ENCODE measurements at places on chromosomes 11 and 22.
A peak's percentile ranks its signal among the peaks of the same experiment; 100 is the strongest.

- no peak for DNase-seq
These were observed 12.4 kb downstream of the P4HA3 start for GRCh38 chr11:74299015-74299414.

- no peak for DNase-seq
These were observed 29.6 kb upstream of the SNX19 start for GRCh38 chr11:130945896-130946295.

DNA sequence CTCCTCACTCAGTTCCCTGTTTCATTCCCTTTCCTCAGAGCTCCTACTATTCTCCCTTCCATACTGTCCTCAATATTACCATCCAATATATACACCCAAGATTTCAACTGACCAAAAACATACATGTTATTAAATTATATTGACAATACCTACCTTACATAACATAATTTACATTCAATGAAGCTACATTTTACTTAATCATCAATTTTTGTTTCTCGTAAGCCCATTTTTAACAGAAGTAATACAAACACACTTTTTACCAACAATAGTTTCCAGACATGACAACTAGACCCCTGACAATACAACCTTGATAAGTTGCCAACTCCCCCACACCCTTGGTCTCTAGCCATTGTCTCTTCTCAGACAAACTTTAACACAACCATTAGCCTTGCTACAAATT lies 145.8 kb upstream of the DDI1 start:
- no peak for DNase-seq

GRCh38 chr11:30483056-30483455 lies 103.1 kb downstream of the MPPED2 start:
- DNase-seq = no peak

DNA sequence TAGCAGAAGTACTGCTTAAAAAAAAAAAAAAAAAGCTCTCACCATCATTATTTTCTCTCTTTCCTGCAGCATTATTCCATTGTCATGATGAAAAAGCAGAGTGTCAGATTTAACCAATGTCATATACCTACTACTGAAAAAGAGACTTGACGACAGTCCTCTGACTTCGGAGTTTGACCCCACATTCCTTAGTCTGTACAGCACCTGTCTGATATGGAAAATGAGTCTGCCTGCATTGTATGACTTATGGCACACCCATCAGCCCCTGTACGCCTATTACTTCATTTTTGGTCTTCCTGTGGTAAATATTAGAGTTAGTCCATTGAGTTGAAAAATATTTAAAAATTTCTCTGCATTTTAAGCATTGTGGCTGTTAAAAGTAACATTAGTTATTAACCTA lies 54.5 kb upstream of the NOX4 start:
- no peak for DNase-seq

- DNase-seq = no peak
These were observed 35.1 kb downstream of the LINC01488 start for GRCh38 chr11:69516526-69516925.

DNA sequence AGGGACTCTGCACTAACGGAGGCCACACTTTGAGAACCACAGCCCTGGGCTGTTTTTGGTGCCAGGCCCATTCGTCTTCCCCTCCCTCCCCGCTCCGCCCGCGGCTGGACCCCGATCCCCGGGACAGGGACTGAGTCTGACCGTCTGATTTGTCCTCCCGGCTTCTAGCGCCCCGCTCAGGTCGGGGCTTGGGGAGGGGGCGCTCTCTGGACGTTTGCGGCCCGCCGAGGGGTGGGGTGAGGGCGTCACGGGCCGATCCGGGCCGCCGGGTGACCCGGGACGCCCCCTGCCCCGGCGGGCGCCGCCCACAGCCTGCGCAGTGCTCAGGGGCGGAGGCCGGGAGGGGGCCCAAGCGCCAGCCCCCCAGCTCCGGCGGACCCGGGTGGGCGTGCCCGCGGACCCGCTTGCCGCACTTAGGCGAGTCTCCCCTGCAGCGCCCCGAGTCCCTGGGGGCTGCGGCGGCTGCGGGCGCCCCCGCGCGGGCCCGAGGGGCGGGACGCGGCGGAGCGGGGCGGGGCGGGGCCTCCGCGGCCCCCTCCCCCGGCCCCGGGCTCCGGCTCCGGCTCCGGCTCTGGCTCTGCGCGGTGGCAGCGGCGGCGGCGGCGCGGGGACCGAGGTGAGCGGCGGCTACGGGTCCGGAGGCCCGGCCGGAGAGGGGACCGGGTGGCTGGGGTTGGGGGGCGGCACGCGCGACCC lies 33.7 kb upstream of the PRR5 start:
- peak; percentile 64 for DNase-seq

DNA sequence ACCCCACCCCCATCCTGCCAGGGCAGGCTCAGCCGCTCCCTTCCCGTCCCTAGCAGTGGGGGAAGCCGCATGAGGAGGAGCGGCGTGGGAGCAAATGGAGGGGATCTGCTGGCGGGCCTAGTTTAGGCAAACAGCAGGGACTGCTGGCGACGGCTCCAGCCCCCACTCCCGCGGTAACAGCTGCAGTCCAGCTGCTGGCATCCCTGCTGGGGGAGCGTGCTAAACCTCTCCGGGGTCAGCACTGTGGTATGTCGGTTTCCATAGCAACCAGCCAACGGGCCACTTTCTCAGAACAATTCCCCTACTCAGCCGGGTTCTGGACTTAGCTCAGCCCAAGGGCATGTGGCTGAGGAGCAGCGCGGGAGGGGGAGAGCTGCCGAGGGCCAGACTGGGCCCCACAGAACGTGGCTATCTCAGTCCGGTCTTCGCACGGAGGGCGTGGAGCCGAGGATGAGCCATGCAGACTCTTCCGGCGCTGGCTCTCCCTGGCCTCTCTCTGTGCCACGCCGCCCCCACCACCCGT lies 98.8 kb downstream of the PKNOX2 start:
- no peak for DNase-seq

DNA sequence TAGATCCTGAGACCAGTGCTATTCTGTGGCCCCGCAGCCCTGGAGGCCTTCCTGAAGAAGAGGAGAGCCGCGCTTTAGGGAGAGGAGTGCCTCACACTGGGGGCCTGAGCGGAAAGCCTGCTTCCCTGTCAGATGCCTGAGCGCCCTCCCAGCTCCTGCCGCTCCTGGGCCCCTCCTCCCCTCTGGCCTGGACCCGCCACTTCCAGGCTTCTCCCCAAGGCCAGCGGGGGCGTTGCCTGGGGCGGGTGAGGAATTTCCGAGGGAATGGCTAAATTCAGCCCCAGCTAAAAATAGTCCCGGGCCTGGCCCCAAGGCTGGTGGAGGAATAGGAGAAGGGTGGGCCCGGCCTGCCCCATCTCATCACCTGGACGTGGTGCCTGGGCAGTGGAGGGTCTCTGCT lies 15.4 kb downstream of the ARHGEF17 start:
- DNase-seq = no peak

DNA sequence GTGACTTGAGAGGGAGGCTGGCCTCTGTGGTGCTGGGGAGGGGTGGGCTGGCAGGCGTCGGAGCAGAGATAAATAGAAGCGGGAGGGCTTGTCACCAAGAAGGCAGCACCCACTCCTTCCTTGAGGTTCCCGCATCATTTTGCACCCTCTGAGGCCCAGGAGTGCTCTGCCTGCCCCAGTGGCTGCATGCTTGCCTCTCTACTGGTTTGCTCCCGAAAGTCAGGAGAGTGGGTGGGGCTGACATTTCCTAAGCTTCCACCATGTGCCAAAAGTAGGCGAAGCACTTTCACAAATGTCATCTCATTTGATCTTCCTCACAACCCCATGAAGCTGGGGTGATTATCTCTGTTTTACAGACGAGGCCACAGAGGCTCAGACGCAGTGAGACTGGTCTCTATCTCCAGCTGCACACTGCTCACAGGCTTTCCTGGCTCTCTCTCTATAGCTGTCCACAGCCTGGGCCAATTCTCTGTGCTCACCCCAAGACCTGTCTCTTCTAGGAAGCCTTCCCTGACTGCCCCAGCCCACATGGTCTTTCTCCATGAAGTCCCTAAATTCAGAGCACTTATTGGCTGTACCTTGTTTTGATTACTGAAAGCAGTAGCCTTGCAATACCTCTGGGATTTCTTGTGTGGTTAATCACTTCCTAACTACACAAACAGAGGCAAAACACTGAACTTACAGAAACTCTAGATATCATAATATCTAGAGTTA lies 2.6 kb upstream of the UCP3 start:
- peak; percentile 75 for DNase-seq

Measured in CD4-positive, alpha-beta T cell treated with Interleukin-12 subunit alpha and Interleukin-12 subunit beta, for 1 hour (primary cell).